Natural killer cell treated with Interleukin-12 subunit alpha and Interleukin-12 subunit beta and Interleukin-15 and Interleukin-18, amount 100 ng/mL, for 72 hours (primary cell): ENCODE measurements at places on chromosomes 13 and 19. TPM values are rescaled to one million over a fixed set of nuclear protein-coding genes. Genes with fewer than 3 reads are reported as not detected.

DNA sequence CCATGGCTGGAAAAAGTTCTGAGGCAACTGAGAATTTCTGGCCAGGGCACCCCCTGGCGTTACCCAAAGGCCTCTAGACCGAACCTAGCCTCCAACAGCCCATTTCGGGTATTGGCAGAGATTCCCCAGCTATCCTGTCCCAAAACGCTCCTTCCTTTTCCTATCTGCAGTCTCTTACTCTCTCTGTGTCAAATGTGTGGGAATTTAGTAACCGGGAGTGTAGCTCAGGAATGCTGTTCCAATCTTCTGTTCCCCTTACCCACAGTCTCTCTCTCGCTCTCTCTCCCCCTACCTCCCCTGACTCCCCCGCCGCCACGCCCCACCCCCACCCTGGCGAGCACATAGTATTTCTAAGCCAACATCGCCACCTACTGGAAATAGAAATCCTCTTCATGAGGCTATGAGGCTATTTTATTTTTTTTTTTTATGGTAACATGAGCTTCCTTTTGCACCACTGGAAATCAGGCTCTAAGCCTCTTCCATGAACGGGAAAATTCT lies 27.0 kb downstream of the OXGR1 start:
- DNase-seq = no peak

Gene RFPL4A
- total RNA-seq = not detected

Gene C13orf46
- total RNA-seq = 0.64 TPM

Gene MUC16
- 0.03 TPM for total RNA-seq

Gene PRR22
- 8.5 TPM for total RNA-seq

Gene ITGBL1
- total RNA-seq = not detected

GRCh38 chr13:33169273-33169980 lies 116.1 kb downstream of the STARD13 start:
- DNase-seq = no peak

DNA sequence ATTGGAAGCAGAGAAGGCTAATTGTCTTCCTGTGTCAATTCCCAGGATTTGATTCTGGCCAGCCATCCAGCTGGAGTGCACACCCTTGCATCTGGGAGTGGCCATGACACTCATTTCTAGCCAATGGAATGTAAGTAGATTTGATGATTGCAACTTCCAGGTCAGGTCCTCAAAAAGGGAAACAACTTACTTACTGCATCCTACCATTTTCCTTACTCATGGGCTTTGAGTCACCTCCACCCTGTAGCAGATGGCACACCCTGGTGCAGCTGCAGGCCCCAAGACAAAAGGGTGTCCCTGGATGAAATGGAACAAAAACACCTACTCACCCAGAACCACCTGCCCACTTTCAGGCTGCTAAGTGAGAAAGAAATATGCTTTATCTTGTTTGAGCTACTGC lies 27.3 kb upstream of the MPHOSPH8 start:
- no peak for DNase-seq

Gene CEACAM7
- not detected for total RNA-seq

Gene TMEM59L
- not detected for total RNA-seq

Gene CEACAM8
- total RNA-seq = not detected

Gene SLITRK6
- total RNA-seq = not detected

DNA sequence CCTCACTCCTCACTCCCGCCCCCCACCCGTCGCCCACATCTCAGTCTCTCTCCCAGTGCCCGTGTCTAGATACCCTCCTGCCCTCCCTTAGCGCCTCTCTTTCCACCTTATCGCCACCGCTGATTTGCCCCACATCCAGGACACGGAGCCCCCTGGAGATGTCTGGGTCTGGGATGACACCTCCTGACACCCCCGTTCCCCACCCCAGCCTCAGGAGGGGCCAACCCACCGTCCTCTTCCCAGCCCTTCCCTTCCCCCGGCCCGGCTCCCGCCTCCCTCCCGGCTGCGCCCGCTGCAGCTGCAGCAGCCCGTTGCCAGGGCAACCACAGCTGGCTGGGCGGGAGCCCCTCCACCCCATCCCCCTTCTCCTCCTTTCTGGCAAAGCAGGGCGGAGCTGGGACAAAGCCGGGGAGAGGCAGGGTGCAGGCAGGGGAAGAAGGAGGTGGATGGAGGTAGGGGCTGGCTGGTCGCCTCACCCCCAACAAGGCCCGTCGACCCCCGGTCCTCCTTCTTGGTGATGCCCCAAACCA lies 13.5 kb downstream of the DPF1 start:
- DNase-seq = no peak

DNA sequence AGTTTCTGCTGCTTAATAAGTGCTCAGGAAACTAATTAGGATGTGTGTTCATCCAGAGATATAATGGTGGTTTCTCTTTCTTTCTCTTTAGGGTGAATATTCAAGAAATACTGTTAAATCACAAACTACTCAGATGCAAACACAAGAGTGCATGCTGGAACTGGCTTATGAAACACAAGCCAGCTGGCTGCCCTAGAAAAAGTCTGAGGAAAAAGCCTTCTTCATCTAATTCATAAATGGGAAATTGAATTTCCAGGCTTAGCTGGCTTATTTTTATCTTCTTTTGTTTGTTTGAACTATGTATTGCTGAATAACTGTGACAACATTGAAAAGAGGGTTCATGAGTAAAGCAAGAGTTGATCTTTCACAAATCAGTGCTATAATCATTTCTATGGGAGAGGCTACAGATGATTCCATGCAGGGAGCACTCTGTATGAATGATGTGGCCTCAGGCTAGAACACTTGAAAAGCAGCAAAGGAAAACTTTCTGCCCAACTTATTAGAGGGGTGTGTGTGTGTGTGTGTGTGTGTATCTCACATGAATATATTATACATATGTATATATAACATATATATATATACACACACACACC lies 69.8 kb upstream of the SCEL start:
- DNase-seq = no peak

GRCh38 chr13:48216204-48216711 lies 16.7 kb upstream of the ITM2B start:
- DNase-seq = no peak

- no peak for DNase-seq
These were observed 3.6 kb upstream of the ASF1B start for GRCh38 chr19:14139944-14140343.

- DNase-seq = no peak
These were observed 14.6 kb downstream of the MBD3L1 start for GRCh38 chr19:8846819-8847218.

Gene ZNF439
- 9.5 TPM for total RNA-seq

Gene NKPD1
- total RNA-seq = 0.14 TPM

- no peak for DNase-seq
These were observed 36.0 kb downstream of the GNG7 start for GRCh38 chr19:2666344-2666994.

DNA sequence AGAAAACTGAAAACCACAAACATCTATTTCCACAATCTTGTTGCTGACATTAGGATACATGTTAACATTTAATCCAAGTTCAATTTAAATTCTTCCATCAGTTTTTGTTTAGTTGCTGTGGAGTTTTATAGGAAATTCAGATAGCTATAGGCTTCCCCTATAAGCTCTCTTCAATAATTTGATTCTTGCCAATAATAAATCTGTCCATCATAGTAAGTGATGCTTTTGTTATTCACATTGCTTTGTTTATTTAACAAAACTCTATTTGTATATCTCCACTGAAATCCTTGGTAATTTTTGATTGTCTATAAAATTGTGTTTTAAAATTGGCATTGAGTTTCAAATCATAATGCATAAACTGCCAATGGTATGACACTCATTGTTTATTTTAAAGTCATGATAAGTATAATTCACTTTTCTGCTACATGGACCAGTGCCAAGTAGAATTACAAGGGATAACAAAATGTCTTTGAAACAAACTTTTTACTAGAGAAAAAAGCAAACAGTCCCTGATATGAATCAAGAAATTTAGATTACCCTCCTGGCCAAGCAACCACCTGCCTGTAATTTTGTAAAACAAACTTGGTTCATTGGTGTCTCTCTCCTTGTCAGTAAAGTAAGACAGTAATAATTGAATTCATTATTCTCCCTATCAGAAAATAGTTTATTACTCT lies 577.3 kb upstream of the GPC6 start:
- DNase-seq = no peak

- no peak for DNase-seq
These were observed 187.1 kb downstream of the FOXO1 start for GRCh38 chr13:40479196-40479845.

- DNase-seq = no peak
These were observed 40.8 kb downstream of the BBC3 start for GRCh38 chr19:47190167-47190727.

Gene ZNF761
- total RNA-seq = 10.9 TPM

- no peak for DNase-seq
These were observed 4.2 kb downstream of the PLPPR2 start for GRCh38 chr19:11359421-11359820.

DNA sequence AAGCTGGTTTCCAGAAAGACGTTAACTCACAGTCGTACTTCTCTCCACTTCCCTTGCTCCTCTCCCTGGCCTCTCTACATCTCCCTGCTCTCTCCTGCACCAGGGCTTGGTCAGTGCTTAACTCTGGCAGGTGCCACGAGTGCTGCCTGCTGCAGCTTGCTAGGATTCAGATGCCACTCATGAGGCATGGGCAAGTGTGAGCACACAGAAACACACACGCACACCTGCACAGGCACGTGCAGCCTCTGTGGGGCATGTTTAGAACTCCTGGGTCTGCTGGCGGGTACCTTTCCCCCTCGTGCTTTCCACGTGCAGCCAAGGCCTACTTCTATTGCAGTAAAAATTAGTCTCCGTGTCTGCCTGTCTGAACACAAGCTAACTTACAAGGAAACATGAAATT lies 31.8 kb downstream of the SOX1 start:
- no peak for DNase-seq

DNA sequence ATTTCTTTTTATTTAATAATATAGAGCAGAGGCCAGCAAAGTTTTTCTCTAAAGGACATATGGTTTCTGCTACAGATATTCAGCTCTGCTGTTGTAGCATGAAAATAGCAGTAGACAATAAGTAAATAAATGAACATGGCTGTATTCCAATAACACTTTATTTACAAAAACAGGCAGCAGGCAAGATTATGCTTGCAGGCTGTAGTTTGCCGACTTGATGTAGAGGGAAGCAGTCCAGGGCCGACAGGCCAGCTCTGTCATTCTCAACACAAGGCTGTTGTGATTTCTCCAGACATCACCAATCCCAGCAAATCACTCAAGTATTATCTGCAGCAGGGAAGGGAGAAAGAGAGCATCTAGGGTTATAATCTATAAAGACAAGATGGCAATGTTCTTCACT lies 1062.5 kb upstream of the PCDH9 start:
- no peak for DNase-seq

GRCh38 chr13:112069061-112069844 lies 2.3 kb downstream of the SOX1 start:
- DNase-seq = no peak

- DNase-seq = no peak
These were observed 930.5 kb upstream of the MIR17HG start for GRCh38 chr13:90416938-90417337.

Gene ZFR2
- total RNA-seq = 1.4 TPM

DNA sequence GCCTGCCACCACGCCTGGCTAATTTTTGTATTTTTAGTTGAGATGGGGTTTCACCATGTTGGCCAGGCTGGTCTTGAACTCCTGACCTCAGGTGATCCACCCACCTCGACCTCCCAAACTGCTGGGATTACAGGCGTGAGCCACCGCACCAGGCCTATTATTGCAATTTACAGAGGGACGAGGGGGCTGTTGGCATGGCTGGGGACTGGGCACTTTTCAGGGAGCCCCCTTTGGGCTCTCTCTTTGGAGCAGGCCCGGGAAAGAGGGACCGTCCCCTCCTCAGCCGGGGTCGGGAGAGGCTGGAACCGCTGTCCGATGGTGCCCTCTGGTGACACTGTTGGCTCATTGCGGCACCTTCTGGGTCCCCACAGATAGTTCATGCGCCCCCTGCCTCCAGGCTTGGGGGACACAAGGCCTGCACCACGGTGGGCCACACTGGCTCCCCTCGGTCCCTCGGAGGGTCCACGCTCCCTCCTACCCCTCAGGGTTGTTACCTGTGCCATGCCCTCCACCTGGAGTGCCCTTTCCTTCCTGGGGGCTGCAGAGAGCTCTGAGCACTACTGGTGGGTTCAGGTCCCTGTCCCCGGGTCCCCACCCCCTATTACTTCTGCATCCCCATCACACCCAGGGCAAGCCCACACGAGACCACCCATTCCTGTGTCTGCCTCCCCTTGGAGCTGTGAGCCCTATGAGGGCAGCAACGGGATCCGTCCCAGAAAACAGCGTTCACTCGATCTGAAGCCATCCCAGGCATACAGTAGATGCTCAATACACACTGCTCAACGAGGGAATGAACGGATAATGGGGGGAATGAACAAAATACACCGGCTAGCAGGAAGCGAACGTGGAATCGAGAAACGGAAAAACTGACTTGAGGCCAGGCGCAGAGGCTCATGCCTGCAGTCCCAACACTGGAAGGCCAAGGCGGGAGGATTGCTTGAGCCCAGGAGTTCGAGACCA lies 12.5 kb downstream of the FEM1A start:
- peak; percentile 73 for DNase-seq

Gene CCDC169
- total RNA-seq = not detected

DNA sequence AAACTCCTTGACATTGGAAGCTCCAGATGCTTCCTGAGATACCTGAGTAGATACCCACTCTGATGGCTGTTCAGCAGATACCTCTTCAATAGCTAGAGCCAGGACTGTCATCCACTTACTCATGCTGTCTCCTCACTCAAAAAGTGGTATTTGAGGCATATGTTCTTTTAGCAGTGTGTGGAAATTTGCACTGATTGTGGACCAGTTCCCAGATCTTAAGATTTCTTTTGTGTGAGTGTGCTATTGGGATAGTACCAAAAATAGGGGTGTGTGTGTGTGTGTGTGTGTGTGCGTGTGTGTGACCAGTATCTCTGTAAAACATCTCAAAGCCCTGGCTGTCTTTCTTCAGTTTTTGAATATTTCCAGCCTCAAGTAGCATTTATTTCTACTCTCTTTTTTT lies 108.3 kb downstream of the SLITRK5 start:
- DNase-seq = no peak

DNA sequence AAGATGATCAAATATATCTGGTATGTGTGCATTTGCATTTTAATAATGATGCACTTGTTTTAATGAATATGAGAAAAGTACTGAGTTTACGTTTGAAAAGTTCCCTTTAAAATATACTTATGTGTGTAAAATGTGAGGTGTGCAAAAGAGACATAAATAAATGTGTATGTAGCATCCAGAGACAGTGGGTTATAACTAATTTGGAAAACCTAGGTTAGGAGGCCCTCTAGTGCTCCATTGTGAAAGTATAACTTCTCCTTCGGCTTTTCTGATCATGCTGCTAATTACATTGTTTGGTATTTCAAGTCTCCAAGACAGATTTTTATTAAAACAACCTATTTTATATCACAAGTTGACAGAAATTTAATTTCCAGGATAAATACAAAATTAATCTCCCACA lies 30.1 kb downstream of the SCEL start:
- no peak for DNase-seq

Gene WASF3
- total RNA-seq = not detected
